ENCODE measurements at places on chromosomes 16 and 17.

GRCh38 chr16:982145-983043 is 824 bp downstream of the SOX8 start:
- no peak for DNase-seq

DNA sequence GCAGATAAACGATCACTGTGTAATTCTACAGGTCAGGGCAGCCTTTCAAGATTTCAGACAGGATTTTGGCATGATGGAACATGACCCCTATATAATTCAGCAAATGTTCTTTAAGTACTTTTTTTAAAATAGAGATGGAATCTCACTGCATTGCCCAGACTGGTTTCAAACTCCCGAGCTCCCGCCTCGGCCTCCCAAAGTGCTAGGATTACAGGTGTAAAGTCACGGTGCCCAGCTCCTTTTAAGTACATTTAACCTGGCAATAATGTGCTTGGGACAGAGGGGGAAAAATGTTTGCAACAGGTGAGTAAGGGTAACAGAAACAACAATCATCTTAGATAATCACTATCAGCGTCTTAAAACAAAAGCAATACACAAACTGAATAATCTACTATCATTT is 66.5 kb upstream of the PSMD7 start:
- DNase-seq, result no peak

- DNase-seq, result no peak
These were observed 2.8 kb downstream of the MAPK8IP3 start for GRCh38 chr16:1708768-1709180.

DNA sequence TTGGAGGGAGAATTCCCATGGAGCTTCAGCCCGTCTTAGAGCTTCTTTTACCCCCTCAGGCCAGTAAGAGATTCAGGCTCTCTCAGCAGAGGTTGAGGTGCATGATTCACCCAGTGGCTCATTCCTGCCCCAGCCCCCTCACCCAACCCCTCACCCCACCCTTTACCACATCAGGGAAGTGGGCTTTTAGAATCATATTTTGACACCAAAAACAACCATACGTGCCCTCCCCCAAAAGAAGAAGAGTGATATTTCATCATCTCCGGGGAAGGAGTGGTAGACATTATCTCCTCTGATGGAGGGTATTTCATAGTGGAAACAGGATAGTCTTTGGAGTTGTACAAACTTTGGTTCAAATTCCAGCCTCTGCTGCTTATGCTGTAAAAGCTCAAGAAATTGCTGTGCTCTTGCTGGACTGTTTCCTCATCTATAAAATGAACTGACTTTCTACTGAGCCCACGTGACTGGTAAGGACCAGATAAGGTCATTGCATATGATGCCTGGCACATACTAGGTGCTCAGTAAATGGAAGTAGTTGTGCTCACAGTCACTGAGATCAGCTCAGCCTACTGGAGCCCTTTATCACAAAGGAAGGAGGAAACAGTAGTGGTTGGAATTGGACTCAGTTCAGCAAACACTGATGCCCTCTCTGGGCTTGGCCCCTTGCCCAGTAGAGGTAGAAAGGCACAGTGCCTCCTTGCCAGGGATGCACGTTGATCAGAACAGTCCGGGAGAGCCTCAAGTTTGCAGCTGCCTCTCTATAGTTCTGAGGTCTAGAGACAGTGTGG is 18.3 kb upstream of the CCL5 start:
- no peak for DNase-seq

DNA sequence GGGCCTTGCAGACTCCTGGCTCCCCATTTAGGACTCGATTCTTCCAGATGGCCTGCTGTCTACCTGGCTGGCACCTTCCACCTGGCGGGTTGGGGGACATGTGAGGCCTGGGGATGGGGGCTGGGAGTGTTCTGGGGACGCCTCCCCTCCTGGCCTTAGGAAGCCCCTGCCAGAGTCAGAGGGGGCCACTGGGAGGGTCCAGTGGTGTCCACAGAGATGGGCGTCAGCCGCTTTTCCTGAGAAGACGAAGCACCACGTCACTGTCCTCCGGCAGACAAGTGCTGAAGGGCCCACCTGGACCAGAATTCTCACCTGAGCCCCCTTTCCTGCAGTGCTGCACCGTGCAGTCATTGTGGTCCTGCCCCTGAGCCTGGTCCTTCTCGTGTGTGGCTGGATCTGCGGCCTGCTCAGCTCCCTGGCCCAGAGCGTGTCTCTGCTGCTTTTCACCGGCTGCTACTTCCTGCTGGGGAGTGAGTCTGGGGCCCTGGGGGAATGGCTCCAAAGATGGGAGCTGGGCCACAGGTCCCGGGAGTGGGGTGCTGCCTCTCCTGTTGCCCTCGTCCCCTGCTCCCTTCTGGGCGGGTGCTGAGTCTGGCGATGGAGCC is 2.9 kb downstream of the TMEM235 start:
- DNase-seq, result no peak

DNA sequence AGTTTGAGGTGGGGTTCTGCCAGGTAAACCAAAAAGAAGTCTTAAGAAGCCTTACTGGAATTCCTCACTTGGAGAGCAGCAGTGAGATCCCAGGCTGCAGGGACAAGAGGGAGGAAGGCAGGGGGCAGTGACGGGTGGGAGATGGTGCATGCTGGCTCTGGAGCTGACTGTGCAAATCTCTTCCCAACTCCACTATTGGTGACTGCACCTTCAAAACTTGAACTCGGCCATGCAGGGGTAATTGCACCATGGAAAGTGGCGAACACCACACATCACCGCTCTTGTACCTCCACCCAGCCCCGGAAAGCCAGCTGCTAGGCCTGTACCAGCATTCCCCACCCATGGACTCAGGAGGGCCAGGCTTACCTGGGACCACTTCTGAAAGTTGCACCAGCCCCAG is 51.4 kb upstream of the CDR2 start:
- DNase-seq, result no peak

DNA sequence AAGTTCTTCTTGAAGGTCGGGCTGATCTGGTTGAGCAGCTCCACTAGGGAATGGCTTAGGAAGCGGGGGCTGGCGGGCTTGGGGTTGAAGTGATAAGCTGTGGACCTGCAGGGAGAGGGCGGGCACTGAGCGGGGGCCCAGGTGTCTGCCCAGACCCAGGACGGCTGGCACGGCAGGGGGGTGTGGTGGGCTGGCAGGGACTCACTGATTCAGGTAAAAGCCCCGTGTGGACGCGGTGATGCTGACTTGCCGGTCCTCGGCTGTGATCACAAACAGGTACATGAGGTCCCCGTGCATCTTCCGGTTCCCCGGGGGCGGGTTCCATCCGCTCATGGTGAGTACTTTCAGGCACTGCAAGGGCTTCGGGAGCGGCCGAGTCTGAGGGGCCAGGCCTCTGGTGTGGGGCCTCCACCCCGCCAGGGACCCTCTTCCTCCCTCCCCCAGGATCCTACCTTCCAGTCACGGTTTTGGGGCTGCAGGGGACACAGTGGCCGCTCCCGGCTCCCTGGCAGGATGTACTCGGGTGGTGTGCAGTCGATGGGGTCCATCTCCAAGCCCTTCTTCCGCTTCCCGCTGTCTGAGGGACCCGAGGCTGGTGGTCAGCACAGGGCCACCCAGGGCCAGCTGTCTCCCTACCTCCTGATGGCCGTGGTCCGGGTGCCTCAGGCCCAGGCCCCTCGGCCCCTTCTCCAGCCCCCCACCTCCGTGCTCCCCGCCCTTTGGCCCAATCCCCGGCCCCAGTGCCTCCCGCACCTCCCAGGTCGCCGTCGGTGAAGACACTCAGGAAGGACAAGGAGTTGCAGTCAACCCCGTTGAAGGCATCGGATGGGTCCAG is 10.2 kb downstream of the CLUH start:
- no peak for DNase-seq

- no peak for DNase-seq
These were observed 246.0 kb downstream of the HAPSTR1 start for GRCh38 chr16:9337308-9338032.

GRCh38 chr17:66813296-66813695 is 21.6 kb upstream of the CACNG5 start:
- DNase-seq, result no peak

Data from NCI-H1694 treated with DMSO at 0.1 percent for 48 hours (cell line).